Tongue (tissue), 3 donors: ENCODE measurements at places on chromosomes 5 and 9. TPM values are rescaled to one million over a fixed set of nuclear protein-coding genes. Genes with fewer than 3 reads are reported as not detected.

Gene TLX3
- not detected for total RNA-seq

Gene EGR1
- 11.1 TPM for total RNA-seq

Gene SLC36A2
- total RNA-seq = 3.1 TPM

DNA sequence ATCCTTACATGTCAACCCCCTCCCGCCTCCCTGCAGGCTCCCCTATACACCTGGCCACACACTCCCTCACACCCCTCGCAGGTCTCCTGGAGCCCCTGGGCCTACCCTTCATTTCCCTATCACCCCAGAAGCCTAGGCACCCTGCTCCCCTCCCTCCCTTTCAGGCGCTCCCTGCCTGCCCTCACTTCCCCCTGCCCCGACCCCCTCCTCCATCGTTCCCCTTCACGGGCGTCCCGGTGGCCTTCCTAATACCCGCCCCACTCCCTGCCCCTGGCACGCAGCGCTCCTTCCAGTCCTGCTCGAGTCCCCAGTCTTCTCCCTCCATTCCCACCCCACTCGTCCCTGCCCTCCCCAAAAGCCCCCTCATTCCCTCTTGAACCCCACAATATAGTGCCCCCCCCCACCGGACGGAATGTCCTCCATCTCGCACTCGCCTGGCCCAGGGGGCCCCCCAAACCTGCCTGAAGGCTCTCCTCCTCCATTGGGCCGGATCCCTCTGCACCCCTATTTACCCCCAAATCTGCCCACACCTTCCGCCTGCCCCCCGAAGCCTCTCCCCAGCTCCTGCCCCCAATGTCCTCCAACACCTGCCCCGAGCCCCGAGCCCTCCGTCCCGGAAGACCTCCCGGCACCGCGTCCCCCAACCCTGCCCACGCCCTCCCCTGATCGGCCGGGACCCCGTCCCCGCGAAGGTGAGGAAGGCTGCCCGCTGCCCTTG, 746 bp downstream of the STRBP start:
- DNase-seq = no peak

- DNase-seq = no peak
Measured at GRCh38 chr5:3671337-3671736, 75.7 kb downstream of the IRX1 start.
